ENCODE measurements at places on chromosomes 4 and X.

DNA sequence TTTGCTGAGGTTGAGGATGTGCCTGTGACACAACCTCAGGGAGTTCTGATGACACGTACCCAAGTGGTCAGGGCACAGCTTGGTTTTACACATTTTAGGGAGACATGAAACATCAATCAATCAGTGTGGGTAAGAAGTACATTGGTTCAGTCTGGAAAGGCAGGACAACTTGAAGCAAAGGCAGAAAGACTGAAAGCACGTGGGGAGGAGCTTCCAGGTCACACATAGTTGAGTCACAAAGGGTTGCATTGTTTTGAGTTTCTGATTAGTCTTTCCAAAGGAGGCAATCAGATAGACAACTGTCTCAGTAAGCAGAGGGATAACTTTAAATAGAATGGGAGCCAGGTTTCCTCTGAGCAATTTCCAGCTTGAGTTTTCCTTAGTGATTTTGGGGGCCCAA lies 1910.0 kb upstream of the AGA start:
- DNase-seq = no peak

DNA sequence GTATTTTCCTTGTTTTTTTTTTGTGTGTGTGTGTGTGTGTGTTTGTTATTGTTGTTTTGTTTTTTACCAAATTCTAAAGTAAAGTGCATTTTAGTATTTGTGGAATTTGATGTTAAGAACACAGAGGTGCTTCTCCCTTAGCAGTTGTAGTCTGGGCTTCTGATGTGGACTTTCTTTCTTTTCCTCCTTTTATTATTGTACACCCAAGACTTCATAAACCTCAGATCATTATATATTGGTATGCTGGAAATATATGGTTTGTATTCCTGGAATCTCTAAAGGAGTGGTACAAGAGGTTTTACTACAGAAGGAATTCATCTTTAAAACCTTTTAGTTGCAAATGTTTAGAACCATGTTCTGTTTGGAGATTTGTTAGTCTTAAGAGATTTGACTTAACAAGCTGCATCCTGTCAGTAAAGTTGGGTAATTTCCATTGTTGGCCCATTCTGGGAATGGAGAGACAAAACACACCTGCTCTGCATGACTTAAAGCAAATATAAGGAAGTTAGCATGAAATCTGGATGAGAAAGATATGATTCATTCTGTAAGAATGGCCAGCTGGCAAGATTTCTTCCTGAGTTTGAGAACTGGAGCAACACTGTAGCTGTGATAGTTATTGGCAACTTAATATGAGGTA lies 64.0 kb downstream of the SMAD1 start:
- DNase-seq = no peak

DNA sequence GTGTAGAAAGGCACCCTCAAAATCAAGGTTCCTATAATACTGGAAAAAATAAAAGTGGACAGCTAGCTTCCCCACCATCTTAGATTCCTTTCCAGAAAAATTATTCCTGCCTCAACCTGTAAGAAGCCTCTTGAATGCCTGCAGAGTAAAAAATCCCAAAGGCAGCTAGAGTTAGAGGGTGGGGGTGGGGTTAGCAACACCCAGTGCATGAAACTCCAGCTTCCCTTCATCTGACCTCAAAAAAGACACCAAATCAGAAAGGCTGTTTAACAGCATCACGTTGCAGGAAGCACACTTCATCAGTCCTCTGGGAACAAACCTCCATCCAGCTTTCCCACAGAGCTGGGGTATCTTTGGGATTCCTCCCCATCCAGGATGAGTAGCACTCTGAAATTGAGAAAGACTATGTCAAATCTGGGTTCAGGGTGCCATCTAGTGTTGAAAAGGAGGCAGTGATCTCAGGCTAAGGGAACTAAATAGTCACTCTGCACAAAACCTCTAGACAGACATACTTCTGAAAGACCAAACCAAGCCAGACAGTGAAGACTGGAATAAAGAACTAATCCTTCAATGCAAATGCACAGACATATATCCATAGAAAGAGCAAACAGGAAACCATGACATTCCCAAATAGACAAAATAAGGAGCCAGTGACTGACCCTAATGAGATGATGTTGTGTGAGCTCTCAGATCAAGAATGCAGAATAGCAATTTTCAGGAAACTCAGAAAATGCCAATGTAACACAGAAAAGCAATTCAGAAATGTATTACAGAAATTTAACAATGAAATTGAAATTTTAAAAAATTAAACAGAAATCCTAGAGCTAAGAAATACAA lies 97.9 kb downstream of the ARHGEF9 start:
- no peak for DNase-seq

DNA sequence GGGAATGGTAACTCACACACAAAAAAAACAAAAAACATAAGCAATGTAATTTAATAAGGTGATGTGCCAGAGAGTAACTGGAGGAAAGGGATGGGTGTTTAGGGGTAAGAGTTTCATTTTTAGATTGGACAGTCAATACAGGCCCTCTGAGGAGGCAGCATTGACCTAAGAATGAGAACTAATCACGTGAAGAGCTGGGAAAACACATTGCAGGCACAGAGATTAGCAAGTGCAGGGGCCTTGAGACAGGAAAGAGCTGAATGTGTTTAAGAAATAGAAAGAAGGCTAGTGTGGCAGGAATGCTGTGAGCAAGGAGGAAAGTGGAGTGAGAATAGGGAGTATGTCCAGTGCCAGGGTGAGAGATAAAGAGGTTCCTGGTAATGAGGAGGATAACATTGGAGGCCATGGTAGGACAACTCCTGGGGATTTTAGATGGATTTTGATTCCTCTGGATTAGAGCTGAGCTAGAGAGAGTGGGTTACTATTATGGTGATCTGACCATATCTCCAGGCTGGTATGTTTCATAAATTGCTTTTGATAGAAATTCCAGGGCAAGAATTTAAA lies 17.6 kb downstream of the PDLIM5 start:
- no peak for DNase-seq

GRCh38 chr4:135934026-135934425 lies 1598.3 kb downstream of the PCDH18 start:
- no peak for DNase-seq

GRCh38 chr4:38832206-38832605 lies 24.4 kb downstream of the TLR6 start:
- no peak for DNase-seq

GRCh38 chrX:9267415-9267814 lies 197.4 kb upstream of the TBL1X start:
- no peak for DNase-seq

- no peak for DNase-seq
These were observed 87.2 kb downstream of the MAPK10 start for GRCh38 chr4:86272669-86273068.

DNA sequence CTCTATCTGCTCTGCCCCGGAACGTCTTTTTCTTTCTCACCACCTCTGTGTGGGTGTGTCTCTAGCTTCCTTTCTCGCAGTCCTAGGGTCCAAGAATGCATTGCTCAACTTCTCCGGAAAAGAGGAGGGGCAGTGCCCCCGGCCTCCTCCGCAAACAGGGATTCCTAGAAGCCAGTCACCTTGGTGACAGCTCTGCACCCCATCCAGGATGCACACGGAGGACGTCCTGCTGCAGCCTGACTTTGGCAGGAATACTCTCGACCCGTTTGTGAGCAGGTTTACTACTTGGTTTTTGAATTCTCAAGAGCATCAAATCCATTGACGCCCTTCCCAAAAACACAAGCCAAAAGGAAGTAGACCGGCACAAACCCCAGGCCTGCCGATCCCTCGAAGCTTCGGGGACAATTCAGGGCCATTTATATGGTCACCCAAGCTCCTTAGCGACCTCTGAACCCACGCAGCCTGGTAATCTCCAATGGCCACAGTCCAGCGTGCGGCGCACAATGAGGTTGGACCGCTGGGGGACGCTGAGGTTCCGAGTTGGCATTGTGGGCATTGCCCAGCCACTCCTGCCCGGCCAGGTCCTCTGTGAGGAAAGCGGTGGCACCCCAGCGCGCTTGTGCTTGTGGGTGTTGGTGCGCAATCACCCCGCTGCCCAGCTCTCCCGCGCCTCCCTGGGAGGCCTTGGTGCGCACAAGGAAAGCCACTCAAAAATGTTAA lies 9.8 kb downstream of the NKX3-2 start:
- DNase-seq = no peak

GRCh38 chrX:110060846-110061537 lies 58.1 kb downstream of the TMEM164 start:
- DNase-seq = no peak

- DNase-seq = no peak
These were observed 25.2 kb downstream of the PI4K2B start for GRCh38 chr4:25258980-25259578.

- DNase-seq = no peak
These were observed 51.1 kb upstream of the UGT8 start for GRCh38 chr4:114547340-114548134.

GRCh38 chrX:13088156-13088487 lies 43.7 kb upstream of the FAM9C start:
- no peak for DNase-seq

GRCh38 chrX:131058136-131058868 lies at the start of gene ARHGAP36:
ARHGAP36 (plus strand) TSS chrX:131058346; CDS start chrX:131081666, 23,320 bp downstream.
- no peak for DNase-seq

GRCh38 chrX:54178100-54178940 lies 4.7 kb downstream of the FAM120C start:
- DNase-seq = no peak
